ENCODE measurements at places on chromosomes 1 and 21.

DNA sequence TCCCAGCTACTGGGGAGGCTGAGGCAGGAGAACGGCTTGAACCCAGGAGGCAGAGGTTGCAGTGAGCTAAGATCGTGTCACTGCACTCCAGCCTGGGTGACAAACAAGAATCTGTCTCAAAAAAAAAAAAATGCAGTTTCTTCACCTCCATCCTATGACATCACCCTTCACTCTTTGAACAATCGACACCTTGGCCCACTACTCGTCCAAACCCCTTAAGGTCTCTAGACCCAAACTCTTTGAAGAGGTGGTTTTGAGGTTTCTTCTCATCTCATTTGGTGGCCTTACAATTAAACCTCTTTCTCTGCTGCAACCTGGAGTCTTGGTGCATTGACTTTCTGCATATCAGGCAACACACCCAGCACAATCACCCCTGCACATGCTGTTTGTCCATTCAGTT lies 86.1 kb downstream of the SLC16A1 start:
- DNase-seq: no peak

DNA sequence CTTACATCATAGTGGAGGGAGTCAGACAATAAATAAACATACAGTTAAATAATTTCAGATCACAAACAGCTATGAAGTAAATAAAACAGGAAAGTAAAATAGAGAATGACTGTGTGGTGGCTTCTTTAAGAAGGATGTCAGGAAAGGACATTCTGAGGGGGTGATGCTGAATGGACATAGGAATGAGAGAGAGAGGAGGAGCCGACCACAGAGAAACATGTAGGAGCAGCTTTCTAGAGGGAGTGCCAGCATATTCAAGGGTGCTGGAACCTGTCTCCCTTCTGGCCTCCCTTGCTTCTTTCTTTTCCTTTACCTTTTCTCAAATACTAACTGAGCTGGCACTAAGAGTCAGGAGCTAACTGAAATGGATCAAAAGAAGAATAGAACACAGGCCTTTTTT lies 20.5 kb upstream of the BCL10 start:
- DNase-seq: no peak

GRCh38 chr21:37207441-37208009 lies 59.6 kb downstream of the VPS26C start:
- no peak for DNase-seq

GRCh38 chr1:12142891-12143630 lies 23.7 kb upstream of the TNFRSF1B start:
- DNase-seq: no peak

DNA sequence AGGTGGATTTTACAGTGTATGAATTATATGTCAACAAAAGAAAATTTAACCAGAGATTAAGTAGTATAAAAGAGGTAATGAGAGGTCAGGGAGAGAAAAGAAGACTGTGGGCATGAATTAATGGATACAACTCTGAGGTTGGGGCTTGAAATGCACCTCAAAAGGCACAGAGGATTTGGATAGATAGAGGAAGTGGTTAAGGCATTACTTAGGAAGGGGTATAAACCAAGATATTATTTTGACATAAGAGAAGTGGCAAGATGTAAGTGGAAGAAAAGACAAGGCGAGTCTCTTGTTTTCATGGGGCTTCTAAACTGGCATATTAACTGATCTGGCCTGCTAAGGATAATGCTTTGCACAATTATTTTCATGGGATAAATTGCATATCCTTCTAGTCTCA lies 34.1 kb downstream of the RAP1A start:
- no peak for DNase-seq

GRCh38 chr1:19774180-19774785 lies 25.4 kb downstream of the TMCO4 start:
- DNase-seq: no peak

DNA sequence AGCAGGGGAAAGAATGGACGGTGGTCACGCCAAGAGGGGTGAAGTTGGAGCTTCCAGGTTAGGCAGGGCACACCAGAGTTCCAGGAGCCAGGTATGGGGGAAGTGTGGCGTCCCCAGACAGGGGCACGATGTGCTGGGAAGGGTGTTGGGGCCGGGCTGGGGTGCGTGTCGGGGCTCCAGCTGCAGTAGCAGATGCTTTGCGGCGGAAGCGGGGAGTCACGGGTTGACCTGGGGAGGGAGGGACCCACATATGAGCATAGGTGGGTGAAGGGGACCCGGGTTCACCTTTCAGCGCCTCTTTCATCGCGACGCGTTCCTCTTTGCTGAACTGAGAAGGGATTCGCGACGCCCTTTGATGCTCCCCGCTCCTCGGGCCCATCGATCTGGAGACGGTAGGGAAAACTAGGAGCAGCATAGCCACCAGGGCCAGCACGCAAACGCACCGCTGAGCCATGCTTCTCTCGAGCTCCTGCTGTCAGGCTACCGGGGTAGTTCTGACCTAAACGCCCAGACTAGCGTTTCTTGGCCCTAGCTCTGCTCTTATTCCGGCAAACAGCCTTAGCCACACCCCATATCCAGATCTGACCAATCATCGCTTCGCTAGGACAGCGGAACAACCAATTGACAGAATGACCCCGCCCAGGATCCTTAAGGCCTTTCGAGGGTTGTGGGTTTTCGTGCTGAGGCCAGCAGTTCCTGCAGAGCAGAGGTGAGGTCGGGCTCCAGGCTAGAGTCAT lies at the start of gene PM20D1:
TSS of gene PM20D1 (minus strand) at position 514 of the 737 bp plus-strand sequence. CDS start at position 454, 60 bp downstream.
- DNase-seq: peak; percentile 82

DNA sequence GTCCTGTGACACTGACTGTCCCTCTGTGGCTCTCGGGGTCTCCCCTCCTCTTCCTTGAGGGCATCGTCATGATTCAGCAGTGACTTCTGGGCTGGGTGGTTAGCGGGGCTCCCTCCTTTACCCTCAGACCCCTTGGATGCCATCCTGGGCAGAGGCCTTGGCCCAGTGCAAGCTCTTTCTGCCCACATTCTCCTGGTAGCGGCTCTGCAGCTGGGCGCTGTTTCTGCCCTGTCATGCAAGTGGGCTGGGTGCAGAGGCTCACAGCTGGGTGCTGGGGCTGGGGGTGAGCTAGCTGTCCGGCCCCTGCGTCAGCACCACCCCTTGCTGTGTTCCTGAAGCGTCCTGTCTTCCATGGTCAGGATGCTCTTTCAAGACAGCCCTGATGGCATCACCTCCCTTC lies 158.5 kb downstream of the PCBP3 start:
- no peak for DNase-seq

DNA sequence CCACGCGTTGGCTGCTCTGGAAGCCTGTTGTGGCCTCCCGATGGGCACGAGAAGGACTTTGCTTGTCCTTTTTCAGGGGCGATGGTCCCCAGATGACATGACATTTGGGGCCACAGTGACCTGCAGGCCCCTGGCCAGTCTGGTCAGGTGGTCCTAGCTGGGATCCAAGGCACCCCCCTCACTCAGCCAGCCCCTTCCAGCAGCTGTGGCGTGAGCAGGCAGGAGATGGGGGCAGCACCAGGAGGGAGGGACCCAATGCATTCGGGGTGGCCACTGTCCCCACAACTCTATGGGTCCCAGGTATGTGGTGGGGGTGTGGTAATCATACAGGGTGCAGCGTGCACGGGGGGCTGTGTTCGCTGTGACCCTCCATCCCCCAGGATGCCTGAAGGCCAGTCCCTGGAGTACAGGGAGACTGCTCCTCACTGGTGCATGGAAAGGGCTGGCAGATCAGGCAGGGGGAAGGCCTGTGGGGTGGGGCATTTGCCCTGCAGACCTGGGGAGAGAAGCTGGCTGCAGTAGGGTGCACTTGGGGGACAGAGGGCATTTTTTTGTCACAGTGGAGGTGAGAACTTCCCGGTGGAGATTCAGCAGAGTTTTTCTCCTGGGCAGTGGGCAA lies 31.7 kb downstream of the WNT3A start:
- DNase-seq: no peak

DNA sequence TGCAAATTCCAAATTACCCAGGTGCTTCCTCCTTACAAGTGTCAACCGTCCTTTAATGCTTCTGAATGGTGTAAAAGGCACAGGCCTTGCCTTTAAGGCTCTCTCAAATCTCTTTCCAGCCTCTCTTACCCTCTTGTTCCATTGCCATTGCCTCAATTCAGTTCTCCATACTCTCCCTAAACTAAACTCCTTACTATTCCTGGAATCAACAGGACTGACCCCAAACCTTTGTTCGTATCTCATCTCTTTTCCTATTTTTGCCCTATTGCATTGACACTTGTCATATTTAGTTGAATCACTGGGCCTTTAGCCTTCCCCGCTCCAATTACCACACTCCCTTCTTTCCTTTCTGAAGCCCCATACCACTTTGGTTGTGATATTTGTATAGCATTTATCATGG lies 3.9 kb upstream of the CD55 start:
- no peak for DNase-seq

GRCh38 chr1:20670936-20671335 lies 9.8 kb upstream of the DDOST start:
- no peak for DNase-seq

GRCh38 chr1:213066363-213066762 lies 15.3 kb downstream of the RPS6KC1 start:
- DNase-seq: no peak

GRCh38 chr21:15788847-15789523 lies 59.2 kb downstream of the USP25 start:
- DNase-seq: no peak

- DNase-seq: no peak
These were observed 3.2 kb upstream of the CCNL2 start for GRCh38 chr1:1402072-1402900.

DNA sequence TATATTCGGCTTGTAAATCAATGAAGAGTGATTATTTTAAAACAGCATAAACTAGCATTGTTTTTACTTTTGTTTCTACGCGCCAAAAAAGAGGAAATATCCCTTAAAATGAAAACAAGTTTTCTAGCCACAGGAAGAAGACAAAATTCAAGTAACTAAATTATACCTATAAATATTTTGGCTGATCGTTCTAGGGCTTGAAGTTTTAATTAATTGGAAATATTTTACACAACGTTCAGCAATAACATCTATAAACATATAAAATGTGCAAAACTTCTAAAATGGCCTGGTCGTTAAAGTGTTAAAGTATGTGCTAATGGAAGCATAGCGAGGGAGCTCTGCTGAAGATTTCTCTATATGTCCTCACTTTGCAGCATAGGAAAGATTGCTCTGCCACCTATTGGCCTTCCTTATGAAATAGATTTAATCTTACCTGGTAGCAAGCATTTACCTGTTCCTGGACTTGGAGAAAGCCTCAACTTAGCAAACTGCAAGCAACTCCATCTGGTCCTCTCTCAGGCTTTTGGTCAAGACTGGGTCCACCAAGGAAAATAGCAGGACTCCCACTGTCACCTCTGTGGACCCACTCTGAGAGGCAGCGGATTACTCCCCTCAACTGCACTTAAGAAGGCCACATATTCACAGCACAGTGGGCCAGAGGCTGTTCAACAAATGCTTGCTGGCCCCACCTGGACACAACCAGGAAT lies 351.3 kb upstream of the RUNX1 start:
- DNase-seq: peak; percentile 34

DNA sequence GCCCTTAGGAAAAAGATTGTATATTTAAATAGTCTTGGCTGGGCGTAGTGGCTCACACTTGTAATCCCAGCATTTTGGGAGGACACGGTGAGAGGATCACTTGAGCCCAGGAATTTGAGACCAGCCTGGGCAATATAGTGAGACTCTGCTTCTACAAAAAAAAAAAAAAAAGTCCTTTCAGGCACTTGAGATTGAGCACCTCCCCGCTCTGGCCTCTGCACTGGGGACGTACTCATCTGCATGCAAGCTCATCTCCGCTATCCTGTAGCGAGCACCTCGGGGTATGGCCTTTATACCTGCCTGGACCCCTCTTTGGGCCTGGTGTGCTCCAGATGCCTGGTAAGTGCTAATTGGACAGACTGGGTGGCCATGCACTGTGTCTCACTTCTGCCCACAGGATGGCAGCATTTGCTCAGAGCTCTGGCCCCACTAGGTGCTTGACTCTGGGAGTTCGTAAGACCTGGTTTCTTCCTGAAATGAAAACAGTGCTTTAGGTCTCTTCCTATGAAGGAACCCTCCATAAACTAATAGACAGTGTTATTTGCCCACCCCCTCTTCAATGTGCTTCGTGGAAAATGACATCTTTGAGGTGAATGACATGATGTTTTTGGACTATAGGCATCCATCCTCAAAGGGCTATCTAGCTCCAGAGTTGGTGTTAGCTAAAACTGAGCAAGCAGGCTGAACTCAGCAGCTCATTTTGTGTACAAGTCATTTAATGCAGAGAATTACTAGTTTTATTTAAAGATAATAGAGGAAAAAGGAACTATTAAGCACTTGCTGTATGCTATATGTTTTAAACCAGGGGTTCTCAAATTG lies 61.7 kb upstream of the ADAR start:
- DNase-seq: peak; percentile 64

DNA sequence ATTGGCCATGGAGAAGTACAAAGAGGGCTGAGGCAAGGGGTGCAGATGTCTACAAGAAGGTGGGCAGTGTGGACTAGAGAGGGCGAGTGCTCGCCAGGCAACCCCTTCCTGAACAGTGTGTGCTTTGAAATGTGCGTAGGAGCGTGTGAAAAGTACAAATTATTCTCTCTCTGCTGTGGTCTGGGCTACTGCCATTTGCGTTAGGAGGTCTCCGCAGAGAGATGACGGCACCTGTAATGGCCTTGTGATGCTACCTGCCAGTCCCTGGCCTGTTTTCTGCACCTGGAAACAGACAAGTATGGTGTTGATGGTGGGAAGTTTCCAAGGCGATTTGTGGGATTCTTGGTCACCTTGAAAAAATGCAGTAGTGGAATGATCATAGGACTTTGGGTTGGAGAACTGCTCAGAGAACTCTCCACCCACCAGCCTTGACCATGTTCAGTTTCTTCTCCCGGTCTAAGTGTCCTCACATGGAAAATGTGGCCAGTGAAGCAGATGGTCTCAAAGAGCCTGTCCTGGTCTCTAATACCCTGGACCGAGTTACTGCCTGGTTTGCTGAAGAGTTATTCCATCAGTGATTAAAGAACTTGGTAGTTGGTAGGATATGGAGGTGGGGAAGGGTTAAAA lies 74.5 kb downstream of the MRPS6 start:
- DNase-seq: no peak

Measured in naive thymus-derived CD8-positive, alpha-beta T cell (primary cell).